ENCODE measurements at places on chromosomes 12 and 14.

DNA sequence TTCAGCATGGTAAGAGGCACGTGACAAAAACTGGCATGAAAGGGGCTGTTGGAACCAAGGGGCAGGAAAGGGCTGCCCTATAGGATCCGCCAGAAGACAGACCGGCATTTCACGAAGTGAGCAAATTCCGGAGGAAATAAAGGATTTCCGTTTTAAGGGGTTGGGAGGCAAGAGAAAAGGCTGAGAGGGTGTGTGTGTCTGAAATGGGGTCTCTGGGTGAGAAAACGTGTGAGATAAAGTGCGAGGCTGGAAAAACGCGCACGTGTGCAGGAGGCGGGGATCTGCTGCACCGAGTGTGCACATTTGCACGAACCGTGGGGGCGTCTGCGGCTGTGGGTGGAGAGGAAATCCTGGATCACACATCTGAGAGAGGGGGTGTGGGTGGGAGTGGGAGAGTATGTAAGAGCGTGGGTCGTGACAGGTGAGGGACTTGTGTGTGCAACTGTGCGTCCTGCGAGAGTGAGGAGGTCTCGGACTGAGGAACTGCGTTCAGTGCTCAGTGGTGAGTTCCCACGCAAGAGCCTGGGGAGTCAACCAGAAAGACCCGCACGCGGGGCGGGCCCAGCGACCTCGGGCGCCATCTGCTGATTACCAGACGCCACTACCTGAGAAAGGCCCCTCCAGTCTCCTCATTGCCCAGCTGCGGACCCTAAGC is 37.0 kb upstream of the P2RX7 start:
- peak; percentile 72 for DNase-seq

DNA sequence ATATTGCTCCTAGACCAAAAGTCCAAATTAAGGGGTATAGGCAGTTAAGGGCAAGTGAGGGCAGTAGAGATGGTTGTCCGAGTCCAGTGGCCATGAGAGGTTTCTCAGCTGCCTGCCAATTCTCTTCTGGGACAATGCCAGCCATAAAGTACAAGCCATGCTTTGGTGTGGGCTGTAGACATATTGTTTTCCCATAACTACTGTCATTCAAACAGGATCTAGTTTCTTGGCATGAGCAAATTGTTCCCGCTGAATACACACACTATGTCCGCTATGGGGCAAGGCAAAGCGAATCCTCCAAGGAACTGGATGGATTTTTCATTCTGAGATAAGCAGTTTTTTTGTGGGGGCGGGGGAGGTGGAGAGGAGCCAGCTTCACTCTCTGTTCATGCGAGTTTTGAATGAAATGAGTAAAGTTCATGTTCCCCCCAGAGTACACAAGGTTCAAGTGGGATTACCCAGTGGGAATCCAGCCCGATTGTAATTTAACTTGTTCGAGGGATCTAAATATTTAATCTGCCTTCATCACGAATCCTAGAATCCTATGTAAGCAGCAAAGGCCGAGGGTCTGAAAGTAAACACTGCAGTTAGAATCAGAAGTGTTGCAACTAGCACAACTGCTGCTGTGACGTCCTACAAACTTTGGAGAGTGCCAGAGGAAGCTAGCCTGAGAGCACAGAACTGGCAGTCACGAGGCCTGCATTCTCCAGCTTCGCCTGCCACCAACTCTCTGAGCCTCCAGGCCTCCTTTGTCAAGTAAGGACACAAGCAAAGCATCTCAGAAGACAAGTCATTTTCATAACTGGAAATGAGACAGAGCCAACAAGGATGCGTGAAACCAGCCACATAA is 137.0 kb downstream of the CRADD start:
- no peak for DNase-seq

GRCh38 chr12:23671881-23672280 is 277.6 kb downstream of the SOX5 start:
- no peak for DNase-seq

- DNase-seq, result no peak
Observed at GRCh38 chr12:1108276-1108675, 117.3 kb downstream of the ERC1 start.

DNA sequence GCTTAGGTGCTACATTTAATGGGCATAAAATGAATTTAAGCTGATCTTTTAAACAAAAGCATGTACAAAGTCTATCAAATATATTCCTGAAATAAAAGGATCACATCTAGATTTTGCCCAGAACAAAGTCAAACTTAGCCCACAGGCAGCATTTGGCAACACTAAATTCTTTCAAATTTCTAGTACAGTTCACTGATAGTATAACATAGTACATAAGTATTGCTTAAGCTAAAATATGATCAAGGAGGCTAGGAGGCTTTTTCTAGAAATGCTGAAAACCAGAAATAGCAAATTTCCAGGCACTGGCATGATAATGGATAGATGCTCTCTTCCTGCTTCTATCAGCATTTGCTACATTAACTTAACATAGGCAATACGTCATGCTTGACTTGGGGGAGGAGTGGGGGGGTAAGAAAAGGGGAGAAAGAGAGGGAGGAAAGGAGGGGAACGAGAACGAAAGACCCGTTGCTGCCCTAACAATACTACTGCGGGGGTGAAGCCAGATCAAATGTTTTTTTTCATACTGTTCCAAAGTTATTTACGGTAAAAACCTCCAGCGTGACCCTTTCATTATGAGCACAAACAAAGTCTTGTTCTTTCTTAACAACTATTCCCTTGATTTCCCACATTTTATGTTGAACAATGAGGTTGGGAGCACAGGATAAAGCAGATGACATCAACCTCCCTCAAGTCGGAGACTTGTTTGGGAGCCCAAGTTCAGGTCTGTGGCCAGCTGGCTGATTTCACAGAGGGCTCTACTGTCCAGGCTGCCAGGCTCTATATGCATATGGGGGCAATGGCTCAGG is 10.6 kb downstream of the TMED10 start:
- DNase-seq, result no peak

- DNase-seq, result no peak
Observed at GRCh38 chr12:89231686-89232085, 120.6 kb downstream of the DUSP6 start.

GRCh38 chr12:122126713-122127597 is 47.1 kb downstream of the IL31 start:
- no peak for DNase-seq

DNA sequence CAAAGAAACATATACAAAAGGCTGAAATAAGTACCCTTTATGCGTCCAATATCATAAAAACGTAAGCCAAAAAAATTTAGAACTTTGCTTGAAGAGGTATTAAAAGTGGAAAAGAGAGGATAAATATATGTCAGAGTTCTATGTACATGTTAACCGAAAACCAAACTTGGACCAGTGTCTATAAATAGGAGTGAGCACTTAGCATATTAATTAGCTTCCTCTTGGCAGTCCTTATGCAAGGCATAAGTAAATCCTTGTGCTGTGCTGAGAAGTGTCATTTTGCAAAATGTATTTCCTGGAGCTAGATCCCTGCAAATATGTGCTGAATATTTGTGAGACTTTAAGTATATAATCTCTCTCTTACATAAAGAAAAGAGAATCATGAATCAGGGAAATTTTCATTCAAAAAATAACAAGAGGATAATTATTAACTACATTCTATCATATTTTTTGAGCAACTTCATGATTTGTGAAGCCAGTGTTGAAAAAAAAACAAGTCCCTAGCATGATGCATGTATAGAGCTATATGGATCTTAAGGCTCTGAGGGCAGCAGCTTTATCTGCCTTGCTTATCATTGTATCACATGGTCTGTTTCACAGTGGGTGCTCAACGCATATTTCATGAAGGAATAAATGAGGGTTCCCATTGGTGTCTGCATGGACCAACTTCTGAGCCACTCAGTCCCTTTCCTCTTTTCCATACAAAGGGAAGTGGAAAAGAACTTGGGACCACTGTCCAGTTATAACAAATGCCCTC is 326.1 kb downstream of the PDZRN4 start:
- no peak for DNase-seq

DNA sequence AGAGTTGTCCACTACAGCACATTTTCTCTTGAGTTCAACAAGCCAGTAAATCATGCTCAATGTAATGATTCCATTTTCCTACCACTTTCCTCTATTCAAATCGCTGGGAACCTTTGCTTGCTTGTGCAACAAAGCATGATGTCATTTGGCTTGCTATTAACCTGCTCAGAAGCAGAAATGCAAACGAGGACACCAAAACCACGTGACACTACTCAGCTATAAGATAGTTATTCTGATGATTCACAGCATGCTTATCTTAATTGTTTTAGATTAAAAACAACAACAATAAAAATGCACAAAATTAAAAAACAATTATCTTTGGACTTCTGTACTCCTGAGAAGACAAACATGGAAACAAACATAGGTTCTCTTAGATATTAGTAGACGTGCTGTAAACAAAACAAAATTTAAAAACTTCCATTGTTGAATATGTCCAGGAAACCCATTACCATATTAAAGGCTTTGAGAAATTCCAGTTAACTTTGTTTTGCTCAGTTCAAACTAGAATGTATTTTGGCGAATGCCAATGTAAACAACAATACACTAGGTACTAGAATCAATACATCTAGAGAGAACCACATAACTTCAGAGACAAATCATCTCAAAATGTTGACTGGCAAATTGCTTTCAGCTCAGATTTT is 77.5 kb upstream of the KRAS start:
- DNase-seq, result no peak

DNA sequence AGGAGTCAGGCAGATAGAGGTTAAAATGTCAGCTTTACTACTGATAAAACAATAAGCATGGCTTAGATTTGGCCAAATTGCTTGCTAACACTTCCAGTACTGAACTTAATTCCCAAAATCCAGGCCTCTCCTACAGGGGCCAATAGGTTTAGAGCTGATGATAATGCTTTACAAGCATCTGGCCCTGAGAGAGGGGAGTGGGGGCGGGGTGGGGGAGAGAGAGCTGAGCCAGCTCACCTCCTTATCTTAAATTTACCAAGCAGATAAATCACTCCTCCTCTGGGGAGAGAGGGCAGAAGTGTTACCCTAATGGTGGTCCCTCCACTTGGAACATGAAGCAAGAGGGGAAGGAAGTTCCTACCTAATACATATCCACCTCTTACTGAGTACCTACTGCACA is 182.2 kb upstream of the CRY1 start:
- no peak for DNase-seq

- no peak for DNase-seq
Observed at GRCh38 chr12:49138587-49138986, 7.4 kb upstream of the TUBA1B start.

DNA sequence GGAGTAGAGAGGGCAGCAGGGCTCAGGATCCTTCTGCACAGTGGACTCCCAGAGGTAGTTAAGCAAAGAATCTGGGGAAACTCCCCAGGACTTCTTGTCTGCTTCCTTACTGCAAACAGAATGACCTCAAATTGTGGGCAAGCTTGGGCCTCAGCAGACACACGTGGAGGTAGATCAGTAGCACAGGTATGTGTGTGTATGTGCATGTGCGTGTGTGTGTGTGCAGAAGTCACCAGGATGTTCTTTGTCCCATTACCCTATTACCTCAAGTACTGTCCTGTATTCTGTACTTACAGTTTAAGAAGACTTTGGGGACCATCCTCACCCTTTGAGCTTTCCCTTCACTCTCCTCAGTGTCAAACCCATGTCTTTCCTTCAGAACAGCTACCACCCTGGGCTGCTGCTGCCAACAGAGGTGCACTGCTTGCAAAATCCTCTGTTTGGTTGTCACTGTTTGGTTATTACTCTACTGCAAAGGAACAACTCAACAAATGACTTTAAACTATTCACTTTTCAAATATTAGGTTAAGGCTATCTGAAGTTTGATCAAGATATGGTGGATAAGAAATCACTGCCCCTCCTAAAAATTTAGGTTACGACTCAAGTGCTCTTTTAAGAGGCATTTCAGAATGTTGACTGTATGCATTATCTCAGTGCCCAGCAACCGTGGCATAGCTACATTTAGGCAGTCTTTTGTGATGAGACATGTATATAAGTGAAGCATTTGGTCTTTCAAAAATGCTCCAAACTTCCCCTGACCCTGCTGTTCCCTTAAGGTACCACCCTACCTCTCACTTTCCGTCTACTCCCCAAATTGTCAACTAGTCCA is 78.2 kb upstream of the MBIP start:
- no peak for DNase-seq

DNA sequence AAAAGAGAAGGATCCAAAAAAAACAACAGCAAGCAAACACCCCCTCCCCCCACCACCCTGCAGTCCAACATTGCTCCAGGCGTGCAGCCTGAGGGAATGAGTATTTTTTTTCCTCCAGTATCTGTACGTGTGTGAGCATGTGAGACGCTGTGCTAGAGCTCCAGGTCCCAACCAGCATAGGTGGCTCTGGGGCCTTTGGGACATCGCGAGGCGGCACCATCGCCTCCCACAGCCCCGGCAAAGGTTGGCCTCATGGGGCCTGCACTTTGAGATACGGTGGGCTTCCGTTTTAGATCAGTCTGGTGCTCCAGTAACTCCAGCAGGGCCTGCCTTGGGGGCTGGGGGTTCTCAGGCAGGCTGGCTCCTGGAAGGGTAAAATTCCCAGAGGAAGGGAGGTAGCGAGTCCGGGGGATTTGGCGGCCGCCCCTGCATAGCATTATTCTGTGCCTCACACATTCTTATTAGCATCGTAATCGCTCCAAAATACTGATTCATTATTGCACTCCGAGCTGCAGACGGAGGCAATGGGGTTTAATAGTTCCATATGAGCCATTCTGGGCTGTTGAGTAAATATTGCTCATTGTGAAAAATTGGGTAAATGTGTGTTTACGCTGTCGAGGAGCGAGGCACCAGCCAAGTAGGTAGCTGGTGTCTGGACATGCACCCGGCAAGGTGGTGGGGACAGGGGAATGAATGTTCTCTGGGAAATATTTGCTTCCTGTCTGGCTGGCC is 143.1 kb upstream of the MYL2 start:
- DNase-seq, result no peak

DNA sequence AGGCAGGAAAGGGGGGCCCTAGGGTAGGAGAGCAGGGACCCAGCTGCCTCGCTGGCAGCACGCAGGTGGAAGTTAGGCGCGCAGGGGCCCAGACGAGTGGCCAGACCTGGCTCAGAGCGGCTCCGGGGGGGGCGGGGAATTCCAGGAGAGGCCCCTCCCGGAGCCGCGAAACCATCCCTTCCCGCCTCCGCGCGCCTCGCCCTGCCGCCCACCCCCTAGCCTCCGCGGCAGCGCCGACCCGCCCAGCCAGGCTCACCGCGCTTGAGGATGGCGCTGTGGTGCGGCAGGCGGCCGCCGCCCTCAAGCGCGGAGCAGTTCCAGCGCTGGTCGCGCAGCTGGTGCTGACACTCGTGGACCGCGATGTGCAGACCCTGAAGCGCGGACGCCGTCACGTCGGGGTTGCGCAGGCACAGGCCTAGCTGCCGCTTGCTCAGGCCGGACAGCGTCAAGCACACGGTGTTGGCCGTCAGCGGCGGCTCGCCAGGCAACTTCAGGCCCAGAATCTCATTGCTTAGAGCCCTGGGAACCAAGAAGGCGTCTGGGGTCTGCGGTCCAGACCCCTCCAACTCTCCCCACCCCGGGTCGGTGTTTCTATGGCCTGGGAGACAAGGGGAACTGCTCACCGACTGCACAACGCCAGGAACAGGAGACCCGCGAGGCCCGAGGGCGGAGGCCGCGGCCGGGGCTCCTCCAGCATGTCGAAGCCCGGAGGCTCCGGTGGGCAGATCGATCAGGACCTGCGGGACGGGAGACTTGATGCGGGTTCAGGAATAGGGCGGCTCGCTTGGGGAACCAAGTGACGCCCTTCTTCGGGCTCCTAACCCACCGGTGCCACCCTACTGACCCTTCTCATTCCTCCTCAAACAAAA is 1.5 kb downstream of the WNT10B start:
- peak; percentile 35 for DNase-seq
